ENCODE measurements at places on chromosomes 2 and 18. TPM values are rescaled to one million over a fixed set of nuclear protein-coding genes. Genes with fewer than 3 reads are reported as not detected.

The APCDD1 gene
- total RNA-seq, result 1.2 TPM

The CASP8 gene
- 14.2 TPM for total RNA-seq

The GDF7 gene
- total RNA-seq, result 0.04 TPM

The OSBPL1A gene
- total RNA-seq, result 21.4 TPM

The TEX51 gene
- not detected for total RNA-seq

The MARCHF4 gene
- 17.2 TPM for total RNA-seq

The NEB gene
- 0.68 TPM for total RNA-seq

The XIRP2 gene
- 0.29 TPM for total RNA-seq

The SLC5A7 gene
- total RNA-seq, result not detected

The SKA1 gene
- total RNA-seq, result 4.1 TPM

The IL1F10 gene
- total RNA-seq, result not detected

The C2orf92 gene
- total RNA-seq, result 0.96 TPM

The MRPS9 gene
- 34.7 TPM for total RNA-seq

The MBD5 gene
- total RNA-seq, result 14.5 TPM

The MREG gene
- 10.5 TPM for total RNA-seq

The PCARE gene
- total RNA-seq, result not detected

The CNDP1 gene
- not detected for total RNA-seq

The LHCGR gene
- not detected for total RNA-seq

The ACTR1B gene
- total RNA-seq, result 58.3 TPM

Measured in kidney epithelial cell (primary cell).